ENCODE measurements at places on chromosomes 1 and 21.

DNA sequence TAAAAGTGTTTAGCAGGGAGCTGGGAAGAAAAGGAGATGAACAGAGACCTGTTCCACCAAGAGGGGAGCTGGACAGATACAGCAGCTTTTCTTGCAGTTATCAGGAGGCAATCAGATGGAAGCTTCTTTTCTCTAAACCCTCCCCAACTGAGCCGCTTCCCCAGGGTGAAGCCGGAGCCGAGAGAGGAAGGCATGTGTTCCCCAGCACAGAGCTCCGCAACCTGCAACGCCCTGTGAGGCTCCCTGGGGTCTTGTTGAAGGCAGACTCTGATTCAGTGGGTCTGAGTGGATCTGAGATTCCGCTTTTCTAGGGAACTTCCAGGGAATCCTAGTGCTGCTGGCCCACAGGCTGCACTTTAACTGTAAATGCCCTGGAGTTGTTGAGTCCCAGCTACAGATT is 139.1 kb upstream of the COA6 start:
- no peak for DNase-seq

DNA sequence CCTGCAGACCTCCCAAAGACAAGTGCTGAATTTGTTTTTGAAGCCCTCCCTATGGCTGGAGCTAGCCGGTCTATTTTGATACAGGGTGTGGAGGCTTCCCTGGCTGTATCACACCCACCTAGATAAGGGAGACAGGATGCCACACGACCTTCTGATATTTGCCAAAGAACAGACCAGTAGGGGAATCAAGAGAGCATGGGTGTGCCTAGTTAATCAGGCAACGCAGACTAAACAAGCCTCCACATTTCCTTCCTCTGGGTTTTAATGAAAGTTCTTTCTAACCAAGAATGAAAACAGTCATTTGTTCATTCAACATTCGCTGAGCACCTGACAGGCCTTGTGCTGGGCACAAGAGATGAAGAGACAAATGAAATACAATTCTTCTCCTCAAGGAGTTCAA is 446.8 kb downstream of the PLPP3 start:
- DNase-seq, result no peak

- DNase-seq, result no peak
Measured at GRCh38 chr1:32005522-32005921, 8.1 kb upstream of the KHDRBS1 start.

- no peak for DNase-seq
Measured at GRCh38 chr1:46043458-46044017, 88.9 kb downstream of the PIK3R3 start.

DNA sequence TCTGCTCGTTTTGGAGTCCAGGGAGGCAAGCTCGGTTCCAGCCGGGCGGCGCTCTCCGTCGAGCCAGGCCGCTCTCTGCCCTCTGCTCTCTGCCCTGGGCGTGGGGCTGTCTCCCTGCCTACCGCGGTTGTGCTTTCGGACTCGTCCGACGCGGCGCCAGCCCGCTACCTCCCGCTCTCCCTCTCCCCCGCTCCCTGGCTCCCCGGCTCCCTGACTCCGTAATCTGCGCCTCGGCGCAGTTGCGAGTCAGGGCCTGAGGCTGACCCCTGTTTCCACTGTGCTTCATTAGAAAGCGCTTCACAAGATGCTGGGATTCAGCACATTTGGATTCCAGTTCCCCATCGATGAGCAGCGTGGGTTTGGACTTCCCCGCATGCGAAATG is 2.2 kb downstream of the SOX13 start:
- peak; percentile 39 for DNase-seq

DNA sequence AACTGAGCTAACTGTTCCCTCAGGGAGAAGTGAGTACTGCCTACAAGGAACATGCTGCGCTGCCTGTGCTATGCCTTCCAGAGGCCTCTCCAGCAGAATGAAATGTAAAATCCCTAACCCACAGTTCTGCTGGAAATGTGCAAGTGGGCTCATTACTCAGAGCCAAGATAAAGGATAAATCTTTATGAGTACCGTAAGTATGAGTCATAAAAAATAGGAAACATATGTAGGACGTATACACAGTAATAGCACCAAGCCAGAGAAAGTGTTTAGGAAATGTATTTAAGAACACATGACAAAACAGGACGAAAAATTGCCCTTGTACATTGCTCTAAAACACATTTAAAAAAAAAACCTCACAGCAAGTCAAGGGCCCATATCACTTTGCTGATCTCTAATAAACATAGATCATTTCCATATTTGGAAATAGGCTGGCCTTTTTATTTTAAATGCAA is 104.6 kb downstream of the TGFBR3 start:
- no peak for DNase-seq

DNA sequence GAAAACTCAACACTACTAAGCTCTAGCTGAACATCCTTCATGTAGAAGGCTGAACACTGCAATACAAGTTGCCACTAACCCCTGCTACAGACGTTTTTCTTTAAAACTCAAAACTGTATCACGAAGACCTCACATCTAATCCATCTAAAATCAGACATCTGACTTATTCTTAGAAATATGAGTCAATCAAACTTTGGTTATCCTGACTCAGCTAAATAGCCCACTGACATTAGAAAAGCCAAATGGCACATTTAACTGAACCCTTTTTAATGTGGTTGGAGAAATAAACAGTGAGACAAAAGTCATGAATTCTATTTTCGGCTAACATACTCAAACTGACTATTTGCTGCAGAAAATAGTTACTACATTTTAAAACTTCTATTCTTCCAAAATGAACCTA is 35.6 kb downstream of the WLS start:
- DNase-seq, result no peak

Measured in cardiac muscle cell (in vitro differentiated cells and primary cell).